ENCODE measurements at places on chromosomes 2 and 18. TPM values are rescaled to one million over a fixed set of nuclear protein-coding genes. Genes with fewer than 3 reads are reported as not detected.

The EHBP1 gene
- total RNA-seq = 80.9 TPM

- DNase-seq = peak; percentile 2
These were observed 613.5 kb upstream of the SETBP1 start for GRCh38 chr18:44067186-44067585.

- DNase-seq = peak; percentile 45
These were observed 115.0 kb upstream of the CDCA7 start for GRCh38 chr2:173239644-173240043.

DNA sequence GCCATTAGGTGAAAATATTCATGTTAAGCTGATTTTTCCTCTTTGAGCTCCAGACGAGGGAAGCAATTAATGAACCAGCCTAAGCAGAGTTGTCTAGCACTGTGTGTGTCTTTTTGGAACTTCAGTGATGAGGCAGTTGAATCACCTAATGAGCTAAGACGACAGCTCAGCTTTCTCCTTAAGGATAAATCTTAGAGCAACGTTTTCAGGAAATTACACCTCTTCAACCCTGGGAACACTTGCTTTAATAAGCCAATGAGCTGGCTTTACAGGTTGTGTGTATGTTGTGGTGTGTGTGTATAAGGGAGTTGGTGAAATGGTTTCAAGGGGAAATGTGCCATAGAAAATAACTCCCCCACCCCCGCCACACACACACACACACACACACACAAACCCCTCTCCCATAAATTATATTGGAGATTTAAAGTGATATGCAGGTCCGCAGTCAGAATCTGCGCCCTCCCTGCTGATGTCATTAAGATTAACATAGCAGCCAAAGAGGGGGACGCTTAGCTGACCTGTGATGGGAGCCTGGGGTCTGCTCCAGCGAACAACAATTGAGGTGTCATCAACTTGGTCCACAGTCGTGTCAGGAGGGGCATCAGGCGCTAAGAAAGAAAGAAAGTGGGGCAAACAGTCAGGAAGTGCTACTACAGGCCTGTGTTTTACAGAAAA, 28.1 kb downstream of the FN1 start:
- no peak for DNase-seq

The CDK5R2 gene
- not detected for total RNA-seq

- DNase-seq = peak; percentile 42
These were observed 106.4 kb downstream of the MBD2 start for GRCh38 chr18:54117853-54118773.

DNA sequence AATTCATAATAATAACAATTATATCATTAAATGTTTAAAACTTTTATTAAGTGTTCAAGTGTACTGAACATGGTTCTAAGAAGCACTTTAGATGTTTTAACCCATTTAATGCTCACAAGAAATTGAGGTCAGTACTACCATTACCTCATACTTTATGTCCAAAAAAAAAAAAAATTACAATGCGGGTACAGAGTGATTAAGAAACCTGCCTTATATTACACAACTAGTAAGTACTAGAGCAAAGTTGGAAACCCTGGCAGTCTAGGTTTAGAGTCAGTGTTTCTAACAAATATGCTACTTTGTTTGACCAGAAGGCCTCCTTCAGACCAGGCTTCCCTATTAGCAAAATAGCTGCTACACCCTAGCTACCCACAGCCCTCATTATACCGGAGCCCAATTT, 28.5 kb downstream of the PLEKHM3 start:
- no peak for DNase-seq

- no peak for DNase-seq
These were observed 30.9 kb downstream of the RALBP1 start for GRCh38 chr18:9506046-9506792.

The GRB14 gene
- 0.48 TPM for total RNA-seq

GRCh38 chr2:212974692-212975091, 176.7 kb downstream of the IKZF2 start:
- peak; percentile 75 for DNase-seq

DNA sequence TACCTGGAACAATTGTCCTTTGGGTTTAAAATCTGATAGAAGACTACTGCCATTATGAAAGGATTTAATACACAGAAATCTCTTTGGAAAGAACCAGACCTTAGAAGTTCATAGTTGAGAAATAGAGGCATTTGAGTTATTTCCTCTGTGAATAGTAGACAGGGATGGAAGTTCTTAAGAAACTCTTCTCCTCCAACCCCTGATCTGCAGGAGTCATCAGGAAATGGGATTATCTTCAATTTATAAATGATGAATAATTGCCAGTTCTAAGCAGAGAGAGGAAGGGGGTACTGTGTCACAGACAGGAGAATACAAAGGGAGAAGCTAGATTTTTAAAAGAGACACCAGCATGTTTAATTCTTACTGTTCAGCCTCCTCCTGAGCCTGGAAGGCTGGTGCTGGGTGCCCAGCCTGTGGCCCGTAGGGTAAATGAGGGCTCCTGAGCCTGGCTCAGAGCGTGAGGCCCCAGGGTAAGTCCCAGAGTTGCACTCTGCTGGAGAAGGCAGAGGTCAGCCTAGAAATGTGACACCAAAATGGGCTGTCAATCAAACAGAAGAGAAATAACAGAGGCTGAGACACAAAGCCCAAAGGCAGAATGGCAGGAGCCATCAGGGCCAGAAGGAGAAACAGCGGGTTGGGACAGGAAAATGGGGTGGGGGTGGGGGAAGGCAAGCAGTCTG, 58.2 kb upstream of the PKDCC start:
- no peak for DNase-seq

- DNase-seq = no peak
These were observed 4.6 kb downstream of the KCNG2 start for GRCh38 chr18:79802298-79802697.

DNA sequence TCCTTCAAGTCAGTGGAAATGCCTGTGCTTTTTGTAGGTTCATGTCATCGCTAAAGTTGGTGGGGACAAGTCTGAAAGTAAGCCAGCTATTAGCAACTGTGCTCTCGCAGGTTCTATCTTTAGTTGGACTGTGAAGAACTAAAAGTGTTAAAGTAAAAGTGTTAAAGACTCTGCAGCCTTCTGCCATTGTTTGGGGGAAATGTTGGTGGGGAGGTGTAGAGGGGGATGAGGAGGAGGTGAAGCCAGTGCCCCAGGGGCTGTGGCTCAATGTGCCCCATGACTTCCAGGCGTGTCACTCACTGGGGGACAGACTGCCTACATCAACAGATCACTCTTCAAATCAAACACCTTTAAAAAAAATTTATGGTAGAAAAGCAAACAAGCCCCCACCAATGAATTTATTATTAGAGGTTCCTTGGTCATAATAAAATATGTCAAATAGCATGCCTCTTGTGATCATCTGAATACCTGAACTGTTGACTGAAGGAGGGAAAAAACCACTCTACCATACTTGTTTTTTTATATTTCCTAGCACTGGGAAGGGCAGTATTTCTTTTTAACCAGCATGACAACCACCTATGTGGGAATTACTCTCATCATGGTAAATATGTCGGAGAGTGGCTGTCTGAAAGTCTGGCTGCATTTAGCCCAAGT, 19.3 kb downstream of the TGFA start:
- no peak for DNase-seq

The CABLES1 gene
- total RNA-seq = 18.3 TPM

DNA sequence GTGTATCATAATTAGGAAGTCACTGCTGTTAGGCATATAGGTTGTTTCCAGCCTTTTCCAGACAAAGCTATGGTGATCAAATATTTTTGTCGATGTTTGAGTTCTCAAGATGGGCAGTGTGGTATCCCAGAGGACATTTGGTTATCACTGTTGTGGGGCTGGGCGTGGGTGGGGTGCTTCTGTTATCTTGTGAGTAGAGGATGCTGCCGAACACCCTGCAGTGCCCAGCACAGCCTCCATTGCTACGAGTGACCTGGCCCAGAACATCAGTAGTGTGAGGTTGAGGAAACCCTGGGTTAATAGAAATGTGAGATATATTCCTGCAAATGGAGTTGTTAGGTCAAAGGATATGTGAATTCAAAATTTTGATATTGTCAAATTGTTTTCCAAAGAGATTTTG, 33.2 kb downstream of the ZNF236 start:
- DNase-seq = no peak

DNA sequence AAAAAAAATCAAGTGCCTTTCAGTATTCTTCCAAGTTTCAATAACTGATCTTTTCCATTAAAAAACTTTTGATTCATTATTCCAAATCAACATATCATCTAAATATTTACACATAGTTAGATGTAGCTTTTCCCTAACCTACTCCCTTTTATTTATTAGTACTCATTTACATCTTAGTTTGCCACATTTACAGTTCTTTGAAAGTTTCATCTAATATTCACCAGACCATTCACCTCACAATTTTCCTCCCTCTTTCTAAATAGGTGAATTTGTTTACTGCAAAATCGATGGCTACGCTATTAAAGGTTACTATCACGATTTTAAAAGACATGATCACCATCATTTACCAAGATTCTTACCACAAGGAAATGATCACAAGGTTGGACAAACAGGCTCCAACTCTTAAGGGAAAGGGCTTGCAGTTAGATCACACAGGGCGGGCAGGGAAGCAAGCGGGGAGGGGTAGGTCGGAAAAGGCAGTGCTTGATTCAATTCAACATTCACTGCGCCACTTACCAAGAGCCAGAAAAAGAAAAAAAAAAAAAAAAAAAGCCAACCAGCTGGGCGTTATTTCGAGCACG, 654 bp upstream of the MARCHF7 start:
- no peak for DNase-seq

GRCh38 chr2:104902317-104902716, 48.4 kb downstream of the POU3F3 start:
- DNase-seq = no peak

DNA sequence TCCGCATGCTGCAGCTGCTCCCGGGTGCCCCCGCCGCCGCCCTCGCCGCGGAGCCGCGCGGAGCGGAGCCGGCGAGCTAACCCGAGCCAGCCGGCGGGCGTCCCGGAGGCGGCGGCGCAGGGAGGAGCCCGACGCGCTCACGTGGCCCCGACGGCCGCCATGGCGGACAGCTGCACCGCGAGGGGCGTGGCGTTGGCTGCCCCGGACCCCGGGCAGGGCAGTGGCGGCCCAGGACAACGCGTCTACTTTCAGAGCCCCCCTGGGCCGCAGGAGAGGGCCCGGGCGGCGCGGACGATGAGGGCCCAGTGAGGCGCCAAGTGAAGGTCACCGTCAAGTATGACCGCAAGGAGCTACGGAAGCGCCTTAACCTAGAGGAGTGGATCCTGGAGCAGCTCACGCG, 30.0 kb upstream of the CCNYL1 start:
- DNase-seq = no peak

DNA sequence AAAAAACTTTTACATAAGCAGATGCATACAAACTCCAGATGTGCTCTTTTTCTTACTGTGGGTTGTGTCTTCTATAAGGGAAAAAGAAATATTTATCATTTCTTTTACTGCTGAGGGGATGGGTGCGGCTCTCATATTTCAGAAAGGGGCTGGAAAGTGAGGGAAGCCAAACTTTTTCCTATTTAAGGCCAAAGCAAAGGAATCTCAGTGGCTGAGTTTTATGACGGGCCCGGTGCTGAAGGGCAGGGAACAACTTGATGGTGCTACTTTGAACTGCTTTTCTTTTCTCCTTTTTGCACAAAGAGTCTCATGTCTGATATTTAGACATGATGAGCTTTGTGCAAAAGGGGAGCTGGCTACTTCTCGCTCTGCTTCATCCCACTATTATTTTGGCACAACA, at the start of gene COL3A1:
TSS of gene COL3A1 (plus strand) at position 210 of the 400 bp plus-strand sequence. CDS start at position 327, 117 bp downstream.
- peak; percentile 97 for DNase-seq

DNA sequence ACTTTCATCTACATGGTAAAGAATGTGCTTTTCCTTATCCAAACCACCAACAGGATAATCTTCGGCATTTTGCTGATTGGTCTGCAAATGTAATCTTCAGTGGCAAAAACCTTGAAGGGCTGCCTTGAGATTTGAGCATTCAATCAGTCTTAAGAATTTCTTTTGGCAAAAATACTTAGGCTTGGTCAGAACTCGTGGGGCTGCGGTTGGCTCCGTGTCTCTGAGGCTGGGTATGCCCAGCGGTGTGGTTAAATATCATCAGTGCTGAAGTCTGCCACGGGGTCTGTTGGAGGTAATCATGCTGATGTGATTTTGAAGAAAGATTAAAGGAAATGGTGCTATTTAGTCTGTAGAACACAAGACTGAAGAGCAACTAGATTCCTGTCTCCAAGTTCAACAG, 262.6 kb downstream of the EN1 start:
- no peak for DNase-seq

GRCh38 chr2:44429034-44429433, 67.3 kb downstream of the CAMKMT start:
- no peak for DNase-seq

- DNase-seq = peak; percentile 50
These were observed 59.8 kb upstream of the LYPD6B start for GRCh38 chr2:148978706-148979105.

- no peak for DNase-seq
These were observed 7.6 kb downstream of the DLX1 start for GRCh38 chr2:172092716-172093415.

DNA sequence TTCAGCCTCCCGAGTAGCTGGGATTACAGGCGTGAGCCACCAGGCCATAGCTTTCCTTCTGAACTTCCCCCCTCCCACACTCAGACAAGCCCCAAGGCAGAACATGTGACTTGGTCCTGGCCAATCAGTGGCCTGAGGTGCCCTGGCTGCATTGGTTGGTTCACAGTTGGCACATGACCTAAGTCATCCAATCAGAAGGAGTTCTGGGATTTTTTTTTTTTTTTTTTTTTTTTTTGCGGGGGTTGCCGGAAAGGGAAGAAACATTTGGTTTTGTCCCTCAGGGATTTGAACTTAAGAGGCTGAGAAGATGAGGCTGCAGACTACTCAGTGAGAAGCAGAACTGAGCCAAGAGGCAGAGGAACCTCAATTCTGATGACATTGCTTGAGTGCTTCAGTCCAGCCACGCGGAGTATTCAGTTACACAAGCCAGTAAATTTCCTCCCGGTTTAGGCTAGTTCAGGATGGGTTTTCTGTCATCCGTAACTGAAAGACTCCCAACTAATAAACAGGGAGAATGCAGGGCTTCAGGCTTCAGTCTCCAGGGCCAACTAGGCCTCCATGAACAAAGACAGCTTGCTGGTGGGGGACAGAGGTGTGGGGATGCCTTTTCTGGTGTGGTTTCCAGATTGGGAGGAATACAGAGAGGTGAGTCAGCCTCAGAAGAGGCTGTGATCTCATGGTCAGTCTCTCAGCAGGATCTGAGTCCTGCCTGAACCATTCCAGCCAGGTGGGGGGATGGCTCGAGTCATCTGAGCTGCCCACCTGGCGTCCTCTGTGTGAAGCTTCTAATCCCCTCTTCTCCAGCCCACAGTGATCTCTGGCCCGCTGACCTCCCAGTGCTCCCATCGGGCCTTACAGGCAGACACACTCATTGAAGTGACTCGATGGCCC, 9.2 kb downstream of the PTMA start:
- no peak for DNase-seq

GRCh38 chr2:30807249-30807648, at the start of gene CAPN13:
Gene CAPN13 (minus strand): TSS chr2:30807446. CDS start chr2:30787325, 20,121 bp downstream.
- no peak for DNase-seq

DNA sequence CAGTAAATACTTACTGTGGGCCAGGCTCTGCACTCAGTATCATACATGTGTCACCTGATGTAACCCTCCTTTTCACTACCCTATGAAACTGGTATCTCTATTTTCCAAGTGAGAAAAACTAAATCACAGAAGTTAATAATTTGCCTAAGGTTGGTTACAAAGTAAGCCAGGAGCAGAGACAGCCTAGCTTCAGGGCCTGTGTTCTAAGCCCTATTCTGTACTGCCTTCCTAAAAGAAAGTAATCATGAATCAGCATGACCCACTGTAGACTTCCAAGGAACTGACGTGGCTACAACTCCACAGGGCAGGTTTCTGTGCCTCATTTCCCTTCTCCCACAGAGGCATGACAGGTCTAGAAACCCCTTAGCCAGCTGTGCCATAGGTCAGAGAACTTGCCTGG, 14.3 kb downstream of the ZNF142 start:
- no peak for DNase-seq

Measured in umbilical cord (tissue), 2 donors.